ENCODE measurements at places on chromosomes 11 and 22. TPM values are rescaled to one million over a fixed set of nuclear protein-coding genes. Genes with fewer than 3 reads are reported as not detected.

MUC6 gene
- total RNA-seq: not detected

OR51E2 gene
- total RNA-seq: not detected

- DNase-seq: peak; percentile 91
Measured at GRCh38 chr22:46604306-46604690, 15.9 kb upstream of the GRAMD4 start.

- no peak for DNase-seq
Measured at GRCh38 chr11:86551288-86552092, 120.9 kb downstream of the ME3 start.

GRCh38 chr11:112163875-112164685 is at the start of gene IL18:
Gene IL18 (minus strand): TSS chr11:112164094. CDS start chr11:112155053, 9,041 bp downstream.
- DNase-seq: no peak

GRCh38 chr11:28140689-28141455 is 32.7 kb downstream of the METTL15 start:
- DNase-seq: no peak

DNA sequence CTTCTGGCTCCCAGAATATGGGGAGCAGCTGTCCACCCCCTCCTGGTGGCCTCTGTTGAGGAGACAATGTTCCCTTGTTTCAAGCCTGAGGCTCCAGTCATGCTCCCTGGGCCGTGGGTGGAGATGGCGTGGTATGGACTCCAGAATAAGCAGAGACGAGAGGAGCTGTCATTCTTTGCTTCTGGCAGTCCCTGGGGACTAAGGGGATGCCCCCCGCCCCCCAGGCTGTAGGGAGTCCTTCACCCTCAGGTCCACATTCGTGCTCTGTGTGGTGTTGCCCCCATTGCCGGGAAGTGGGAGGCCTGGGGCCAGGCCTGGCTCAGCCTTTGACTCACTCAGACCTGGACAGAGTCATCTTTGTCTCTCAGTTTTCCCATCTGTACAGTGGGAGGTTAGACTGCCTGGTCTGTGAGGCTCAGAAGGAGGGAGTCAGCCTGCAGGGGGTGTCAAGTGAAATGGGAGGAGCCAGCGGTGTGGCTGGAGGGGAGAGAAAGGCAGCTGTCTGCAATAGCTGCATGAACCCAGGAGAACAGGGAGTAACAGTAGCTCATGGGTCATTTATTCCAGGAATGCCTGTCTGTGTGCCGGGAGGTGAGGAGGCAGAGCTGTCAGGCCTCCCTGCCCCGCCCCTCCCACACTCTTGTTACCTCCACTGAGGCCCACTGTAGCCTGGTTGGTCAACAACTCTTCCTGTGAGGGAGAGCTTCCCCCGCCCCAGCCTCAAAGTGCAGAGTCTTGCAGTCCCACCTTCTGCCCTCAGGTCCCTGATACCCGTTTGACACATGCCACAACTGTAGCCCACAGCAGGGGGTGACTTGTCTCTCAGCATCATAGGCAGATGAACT is 6.3 kb downstream of the ARHGEF17 start:
- DNase-seq: no peak
